ENCODE measurements at places on chromosomes 5 and 9.

DNA sequence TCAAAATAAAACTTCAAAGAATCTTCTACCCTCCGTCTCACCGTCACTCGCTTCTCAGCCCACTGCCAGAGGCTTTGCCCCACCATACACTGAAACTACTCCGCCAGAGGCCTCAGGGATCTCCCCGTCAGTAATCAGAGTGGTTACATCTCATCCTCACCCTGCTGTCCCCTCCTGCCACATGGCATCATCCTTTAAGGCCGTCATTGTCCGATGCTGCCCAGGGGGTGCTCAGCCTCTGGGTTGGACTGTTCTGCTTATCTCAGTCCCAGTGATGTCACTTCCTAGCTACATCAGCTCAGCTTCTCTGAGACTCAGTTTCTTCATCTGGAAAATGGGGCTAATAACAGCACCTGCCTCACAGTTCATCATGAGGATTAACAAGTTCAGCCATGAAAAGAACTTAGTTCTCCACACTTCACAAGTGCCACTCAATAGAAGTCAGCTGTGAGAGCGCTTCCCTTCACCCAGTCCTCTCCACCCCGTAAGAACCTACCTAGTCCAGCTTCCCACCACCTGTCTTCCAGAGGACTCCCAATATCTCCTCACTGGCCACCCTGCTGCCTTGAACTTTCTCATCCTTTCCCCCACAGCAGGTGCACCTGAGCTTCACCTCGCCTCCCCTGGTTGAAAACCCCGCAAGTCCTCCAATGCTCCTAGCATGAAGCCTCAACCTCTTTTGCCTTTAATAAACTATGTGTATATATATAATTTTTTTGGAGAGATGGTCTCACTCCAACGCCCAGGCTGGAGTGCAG is 2.8 kb upstream of the IL3 start:
- DNase-seq: no peak

- no peak for DNase-seq
Observed at GRCh38 chr5:17329571-17329970, 112.1 kb downstream of the BASP1 start.

DNA sequence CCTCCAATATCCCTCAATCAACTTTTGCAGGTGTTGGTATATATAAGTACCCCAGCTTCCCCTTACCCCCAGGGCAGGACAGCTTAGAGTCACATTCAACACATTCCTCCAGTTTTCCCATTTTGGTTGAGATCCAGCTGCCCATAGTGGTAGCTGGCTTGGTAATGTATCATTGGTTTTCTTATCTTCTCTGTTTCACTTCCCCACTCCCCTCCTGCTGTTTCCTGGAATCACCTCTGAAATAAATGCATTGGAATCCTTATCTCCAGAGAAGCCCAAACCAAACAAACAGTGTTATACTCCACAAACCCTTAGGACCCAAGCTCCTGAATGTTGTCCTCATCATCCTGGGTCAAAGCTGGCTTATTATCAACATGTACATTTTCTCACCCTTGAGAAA is 184.8 kb downstream of the TMEM38B start:
- no peak for DNase-seq

DNA sequence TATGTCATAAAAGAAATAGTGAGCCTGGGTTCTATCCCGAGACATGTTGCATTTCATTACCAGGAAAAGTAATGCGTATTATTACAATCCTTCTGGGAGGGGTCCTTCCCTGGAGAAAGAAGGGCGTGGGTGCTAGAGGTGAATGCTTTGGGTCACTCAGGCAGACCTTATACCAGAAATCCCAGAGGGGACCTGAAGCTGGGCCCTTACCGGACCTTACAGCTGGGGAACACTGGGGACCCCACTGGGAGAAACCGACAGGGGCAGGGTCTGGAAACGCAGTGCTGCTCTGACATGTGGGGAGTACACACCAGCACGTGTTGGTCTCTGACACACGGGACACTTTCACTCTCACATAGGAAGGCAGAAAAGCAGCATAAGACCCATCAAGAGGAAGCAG is 71.3 kb downstream of the LMNB1 start:
- DNase-seq: no peak

DNA sequence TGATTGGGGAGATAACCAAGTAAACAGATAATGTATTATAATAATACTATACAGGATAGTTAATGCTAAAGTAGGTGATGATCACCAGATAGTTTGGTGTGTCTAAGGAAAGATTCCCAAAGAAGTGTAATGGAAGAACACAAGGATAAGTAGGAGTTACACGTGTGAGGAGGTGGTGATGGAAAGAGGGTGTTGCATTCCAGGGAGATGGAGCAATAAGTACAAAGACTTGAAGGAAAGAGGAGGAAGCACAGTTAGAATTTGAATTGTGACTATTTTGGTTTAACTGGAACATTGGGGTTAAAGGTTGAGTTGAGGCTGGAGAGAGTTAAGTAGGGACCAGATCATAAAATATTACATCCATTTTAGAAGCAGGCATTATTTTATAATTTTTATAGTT is 76.9 kb downstream of the IPO11 start:
- DNase-seq: no peak

DNA sequence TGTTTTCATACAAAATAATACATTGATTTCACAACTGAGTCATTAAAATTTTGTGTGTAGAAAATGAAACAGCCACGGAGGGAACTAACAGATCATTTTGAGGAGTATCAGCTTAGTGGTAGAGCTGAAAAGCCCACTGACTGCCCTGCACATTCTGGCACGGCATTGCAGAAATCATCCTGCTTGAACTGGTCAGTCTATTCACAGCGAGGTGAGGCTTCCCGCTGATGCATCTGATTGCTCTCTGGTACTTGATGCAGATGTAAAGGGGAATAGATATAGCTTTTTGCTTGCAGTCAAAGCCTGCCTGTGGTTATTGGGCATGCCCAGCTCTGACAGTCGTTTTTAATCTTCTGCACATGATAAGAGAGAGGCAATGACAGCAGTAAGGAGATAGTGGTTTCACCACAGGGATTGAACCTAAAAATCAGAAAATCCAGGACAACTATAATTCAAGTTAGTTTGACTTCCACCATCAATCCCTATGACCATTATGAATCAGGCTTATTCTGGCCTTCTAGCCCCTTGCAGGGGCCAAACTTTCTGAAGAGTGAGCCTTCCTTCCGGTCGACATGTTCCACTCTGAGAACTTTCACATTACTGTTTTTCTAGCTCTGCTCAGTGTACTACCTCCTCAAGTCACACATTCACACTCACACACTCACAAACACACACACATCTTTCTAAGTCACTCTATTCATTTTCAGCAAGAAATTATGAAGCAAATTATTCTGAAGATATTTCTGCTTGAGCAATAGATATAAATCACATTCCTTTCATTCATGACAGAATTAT is 782.8 kb upstream of the NUDT12 start:
- no peak for DNase-seq

GRCh38 chr9:8366161-8366926 is 566.8 kb upstream of the DMAC1 start:
- no peak for DNase-seq

DNA sequence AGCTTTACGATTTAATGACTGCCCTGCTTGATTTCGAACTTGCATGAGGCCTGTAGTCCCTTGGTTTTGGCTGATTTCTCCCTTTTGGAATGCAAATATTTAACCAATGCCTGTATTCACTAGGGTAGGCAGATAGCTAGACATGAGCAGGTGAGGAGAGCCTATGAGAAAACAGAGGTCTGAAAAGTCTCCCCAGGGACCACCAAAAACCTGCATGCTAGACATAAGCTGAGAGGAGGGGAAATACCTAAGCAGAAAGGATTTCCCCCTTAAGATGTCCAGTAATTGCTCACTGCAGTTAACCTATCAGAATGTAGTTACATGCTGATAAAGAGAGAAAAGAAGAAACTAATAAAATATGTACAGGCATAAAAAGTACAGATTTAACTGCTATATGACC is 667.4 kb upstream of the SEMA6A start:
- no peak for DNase-seq

Measured in activated CD4-positive, alpha-beta T cell treated with anti-CD3 and anti-CD28 coated beads for 4 hours (primary cell).